ENCODE measurements at places on chromosomes 3 and 15.
A peak's percentile ranks its signal among the peaks of the same experiment; 100 is the strongest.

DNA sequence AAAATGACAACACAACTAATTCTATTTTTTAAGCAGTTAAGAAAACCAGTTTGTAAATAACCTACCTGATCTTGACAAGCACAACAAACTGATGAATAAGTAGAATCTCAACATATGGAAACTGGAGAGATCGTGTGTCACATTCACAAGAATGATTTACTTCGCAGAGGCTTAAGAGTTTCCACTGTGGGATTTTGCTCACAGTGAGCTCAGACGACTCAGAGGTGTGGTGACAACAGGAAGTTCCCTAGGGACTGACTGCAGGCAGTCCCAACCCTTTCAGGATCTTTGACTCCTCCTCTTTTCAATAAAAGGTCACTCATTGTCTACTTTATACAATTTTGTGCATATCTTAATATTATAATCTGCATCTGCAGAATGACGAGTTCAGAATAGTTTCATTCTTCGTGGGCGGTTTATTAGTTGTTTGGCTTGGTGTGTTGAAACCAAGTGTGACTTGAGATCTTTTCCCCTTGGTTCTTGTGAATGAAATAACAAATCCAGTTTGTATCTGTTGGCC lies at the start of gene LIPH:
Gene LIPH, minus strand, starts transcription at position 231 of the 520 bp plus-strand sequence. Its CDS starts 117 bp downstream, at position 114.
- DNase-seq = no peak

- DNase-seq = no peak
Observed at GRCh38 chr15:42104095-42104891, 9.9 kb upstream of the PLA2G4D start.

- DNase-seq = no peak
Observed at GRCh38 chr15:87227846-87228245, 1028.7 kb downstream of the NTRK3 start.

DNA sequence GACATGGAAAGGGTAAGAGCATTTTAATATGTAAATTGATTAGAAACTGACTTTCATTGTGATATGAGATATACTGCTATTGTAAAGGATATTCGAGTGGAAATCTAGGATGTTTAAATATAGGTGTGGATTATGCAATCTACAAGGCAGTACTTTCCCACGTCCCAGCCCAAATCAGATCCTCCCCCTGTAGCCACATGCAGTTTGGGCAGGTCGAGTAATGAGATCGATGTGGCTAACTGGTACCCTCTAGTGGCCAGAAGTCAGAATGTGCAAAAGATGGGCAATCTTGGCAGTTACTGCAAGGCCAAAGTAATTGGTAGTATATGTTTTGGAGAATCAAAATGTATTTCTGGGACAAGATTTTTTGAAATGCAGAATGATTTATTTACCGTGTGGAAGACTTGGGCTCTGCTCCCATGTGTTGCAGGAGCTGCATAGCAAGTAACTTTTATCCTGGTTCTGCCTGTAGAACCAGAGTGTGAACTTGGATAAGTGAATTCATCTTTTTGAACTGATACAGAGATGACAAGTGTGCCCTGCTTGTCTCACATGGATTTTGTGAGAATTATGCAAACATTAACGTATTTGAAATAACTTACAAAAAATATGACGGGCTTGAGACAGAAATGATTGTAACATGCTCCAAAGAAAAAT lies 94.5 kb upstream of the ADAMTSL3 start:
- DNase-seq = peak; percentile 42

DNA sequence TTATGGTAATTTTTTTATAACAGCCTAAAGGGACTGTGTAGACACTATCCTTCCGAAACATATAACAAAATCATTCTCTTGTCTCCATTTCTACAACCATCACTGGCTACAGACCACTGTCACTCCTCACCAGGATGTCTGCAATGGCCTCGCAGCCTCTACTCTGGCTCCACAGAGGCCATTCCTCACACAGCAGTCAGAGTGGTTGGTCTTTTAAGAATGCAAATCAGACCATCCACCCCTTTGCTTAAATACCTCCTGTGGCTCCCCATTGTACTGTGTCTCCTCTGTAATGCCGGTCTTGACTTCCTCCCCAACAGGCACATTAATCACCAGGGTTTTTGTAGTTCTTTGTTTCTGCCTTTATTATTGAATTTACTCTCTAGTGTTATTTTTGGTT lies 344.8 kb downstream of the ERC2 start:
- DNase-seq = no peak

GRCh38 chr15:71529361-71529760 lies 281.0 kb upstream of the NR2E3 start:
- DNase-seq = no peak

- no peak for DNase-seq
Observed at GRCh38 chr3:133674290-133674919, 12.7 kb upstream of the TOPBP1 start.

GRCh38 chr3:41893977-41894376 lies 67.9 kb downstream of the ULK4 start:
- no peak for DNase-seq
